ENCODE measurements at places on chromosomes 6 and 20.

- no peak for DNase-seq
Measured at GRCh38 chr6:148493424-148493823, 150.8 kb downstream of the SASH1 start.

DNA sequence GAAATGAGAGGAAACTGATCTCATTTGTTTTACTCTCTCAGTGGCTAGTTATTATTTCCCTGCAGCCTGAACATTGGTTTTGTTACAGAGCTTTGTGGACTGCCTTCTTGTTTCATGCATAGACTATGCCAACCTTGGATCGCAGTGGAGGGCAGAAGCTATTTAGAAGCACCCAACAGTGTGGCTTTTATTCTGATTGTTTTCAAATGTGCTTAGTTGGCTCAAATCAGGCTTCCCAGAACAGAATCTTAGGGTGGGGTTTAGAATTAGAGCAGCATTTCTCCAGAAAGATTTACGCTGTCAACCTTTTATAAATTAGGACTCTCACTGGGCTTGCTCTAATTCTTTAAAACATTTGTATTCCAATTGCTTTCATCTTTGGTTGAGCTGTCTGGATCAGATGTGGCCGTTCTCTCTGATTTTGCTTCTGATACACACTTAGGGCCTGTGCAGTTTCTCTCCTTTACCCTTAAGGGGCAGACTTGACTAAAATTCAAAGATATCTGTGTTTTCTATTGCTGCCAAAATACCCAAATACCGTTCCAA lies 210.3 kb downstream of the BCKDHB start:
- DNase-seq: no peak

GRCh38 chr6:138115877-138116660 lies 8.8 kb upstream of the PERP start:
- peak; percentile 67 for DNase-seq

DNA sequence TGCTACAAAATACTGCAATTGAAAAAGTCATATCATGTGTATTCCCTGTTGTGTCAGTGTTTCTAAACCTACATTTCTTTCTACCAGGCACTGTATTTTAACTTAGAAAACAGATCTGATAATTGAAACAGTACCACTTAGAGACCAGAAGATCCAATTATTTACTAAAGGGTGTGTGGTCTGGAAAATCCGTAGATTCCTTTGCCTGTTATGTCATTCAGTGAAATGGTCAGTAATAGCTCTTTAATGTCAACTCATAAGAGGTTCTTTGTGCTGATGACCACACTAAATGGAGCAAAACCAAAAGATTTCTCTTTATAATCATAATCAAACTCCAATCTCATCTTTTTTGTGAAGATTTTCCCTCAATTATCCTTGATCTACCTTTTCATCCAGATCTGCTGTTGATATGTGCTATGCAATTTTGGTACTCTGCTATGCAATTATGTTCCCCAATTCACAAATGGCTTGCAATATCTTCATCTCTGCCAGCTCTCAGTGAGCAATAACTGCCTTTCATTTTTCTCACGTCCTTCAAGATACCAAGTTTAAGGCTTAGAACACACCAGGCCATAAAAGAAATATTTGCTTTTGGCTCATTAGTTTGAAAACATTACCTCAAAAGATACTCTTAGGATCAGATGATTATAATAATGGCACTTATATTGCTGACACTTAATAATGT lies 165.5 kb downstream of the MOXD1 start:
- DNase-seq: no peak

DNA sequence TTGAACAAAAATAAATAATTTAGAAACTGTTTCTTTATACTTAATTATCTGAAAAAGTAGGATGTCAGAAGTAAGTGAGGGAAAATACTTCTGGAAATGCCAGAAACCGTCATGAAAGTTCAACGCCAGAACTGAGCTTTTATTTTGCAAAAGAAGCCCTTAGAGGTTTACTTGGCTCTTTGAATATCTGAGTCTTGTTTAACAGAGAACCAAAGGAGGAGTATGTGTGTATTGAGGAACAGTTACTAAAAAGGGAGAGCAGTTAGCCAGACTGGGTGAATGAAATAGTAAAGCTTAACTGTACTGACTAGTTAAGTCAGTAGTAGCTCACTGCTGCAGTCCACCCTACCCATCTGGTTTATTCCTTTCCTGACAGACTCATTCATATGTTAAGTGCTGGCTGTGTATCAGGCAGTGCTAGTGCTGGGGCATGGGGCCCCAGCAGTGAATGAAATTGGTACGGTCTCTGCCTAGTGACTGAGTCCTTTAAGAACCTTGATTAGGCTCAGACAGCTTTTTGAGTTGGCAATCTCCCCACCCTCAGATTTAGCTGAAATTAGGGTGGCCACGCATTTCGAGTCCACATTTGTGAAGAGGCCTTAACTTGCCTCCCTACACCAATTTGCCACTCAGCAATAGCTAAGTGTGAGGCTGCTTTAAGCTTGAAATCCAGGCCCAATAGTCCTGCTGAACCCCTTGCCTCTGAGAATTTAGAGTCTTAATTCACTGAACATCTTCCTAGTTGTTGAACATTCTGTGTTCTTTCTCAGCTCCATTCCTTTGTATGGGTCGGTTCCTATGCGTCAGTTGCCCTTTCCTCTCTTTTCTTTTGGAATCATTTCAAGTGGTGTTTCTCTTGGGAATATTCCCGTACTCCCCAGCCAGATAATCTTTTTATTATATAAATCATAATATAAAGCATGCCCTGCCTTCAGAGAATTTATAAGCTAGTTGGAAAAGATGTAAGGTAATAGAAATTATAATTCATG lies 20.2 kb downstream of the MAP3K4 start:
- no peak for DNase-seq

- DNase-seq: no peak
Measured at GRCh38 chr20:15491575-15491974, 1081.7 kb downstream of the KIF16B start.

DNA sequence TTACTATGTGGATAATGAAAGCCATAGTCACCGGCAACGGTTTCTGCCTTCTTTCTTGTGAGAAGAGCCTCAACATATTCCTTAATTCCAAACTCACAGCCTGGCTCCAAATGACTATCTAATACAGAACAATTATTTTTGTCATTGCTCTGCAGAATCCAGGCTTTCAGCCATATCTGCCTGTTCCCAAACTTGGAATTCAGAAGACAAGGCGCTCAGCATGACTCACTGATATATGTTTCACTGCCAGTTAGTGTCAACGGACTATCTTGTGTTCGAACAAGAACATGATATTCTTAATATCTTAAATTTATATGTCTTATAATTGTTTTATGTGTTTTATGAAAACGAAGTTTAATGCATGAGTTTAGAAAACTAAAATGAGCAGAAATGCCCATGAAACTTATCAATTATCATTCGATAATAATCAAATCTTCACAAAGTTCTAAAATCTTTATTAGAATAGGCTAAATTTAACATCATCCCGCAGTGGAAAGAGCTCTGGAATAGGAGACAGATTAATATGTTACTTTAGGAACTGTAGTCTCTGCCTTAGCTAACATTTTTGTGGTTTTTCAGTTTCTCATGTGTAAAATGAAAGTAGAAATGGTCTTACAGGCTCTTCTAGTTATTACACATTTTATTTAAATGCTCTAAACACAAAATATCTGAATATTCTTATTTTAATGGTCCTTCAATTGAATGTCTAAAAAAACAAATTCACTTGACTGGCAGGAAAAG lies 669.3 kb upstream of the GJE1 start:
- DNase-seq: no peak

DNA sequence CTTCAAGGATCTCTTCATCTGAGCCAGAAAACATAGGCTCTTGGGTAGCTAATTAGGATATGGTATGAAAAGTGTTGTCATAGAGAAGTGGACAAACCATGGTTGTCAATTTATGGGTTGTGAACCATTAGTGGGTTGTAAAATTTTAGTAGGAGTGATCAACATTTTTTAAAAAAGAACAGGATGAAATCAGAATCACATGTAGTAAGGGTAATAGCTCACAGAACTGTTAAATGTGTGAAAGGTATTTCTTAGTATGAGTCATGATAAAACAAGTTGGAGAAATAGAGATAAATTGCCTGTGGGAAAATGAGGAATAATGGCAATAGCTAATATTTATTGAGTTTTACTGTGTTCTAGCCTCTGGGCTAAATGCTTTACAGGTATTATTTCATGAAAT lies 113.4 kb downstream of the MAP3K4 start:
- no peak for DNase-seq

- no peak for DNase-seq
Measured at GRCh38 chr6:70241991-70242420, 60.9 kb downstream of the COL9A1 start.

DNA sequence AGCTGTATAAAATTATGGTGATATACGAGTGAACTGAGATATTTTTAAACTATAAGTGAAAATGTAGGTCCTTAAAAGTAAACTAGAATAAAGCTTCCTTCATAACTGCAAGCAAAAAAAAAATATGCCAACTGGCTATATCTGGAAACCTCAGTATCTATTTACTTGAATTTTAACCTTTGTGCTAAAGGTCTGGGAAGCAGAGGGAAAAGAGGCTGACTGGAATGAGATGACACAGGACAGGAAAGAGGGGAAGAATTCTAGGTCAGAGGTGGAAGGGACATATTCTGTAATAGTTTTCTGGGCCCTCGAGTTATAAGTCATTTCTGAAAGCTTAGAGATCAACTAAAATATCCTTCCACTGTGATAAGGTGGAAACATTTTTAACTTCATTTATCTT lies 46.8 kb downstream of the AIG1 start:
- DNase-seq: no peak

DNA sequence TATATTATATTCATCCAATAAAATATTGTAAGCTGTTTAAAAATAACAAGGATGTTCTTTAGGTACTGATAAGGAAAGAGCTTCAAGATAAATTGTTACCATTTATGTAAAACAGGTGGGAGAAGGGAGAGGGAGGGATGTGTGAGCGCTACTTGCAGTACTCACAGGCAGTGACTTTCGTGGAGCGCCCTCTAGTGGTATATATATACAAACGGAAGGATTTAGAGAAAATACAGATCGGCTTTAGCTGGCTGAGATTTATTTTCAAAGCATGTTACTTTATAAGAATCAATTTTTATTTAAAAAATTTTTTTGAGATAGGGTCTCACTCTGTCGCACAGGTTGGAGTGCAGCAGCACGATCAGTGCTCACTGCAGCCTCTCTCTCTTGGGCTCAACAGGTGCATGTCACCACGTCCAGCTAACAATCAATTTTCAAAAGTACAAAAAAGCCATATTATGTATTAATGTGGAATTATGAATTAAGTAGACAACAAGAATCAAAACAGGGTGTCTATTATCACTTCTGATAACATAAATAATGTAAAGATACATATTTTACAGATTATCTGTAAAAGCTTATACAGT lies 3.3 kb upstream of the MOG start:
- DNase-seq: peak; percentile 68

DNA sequence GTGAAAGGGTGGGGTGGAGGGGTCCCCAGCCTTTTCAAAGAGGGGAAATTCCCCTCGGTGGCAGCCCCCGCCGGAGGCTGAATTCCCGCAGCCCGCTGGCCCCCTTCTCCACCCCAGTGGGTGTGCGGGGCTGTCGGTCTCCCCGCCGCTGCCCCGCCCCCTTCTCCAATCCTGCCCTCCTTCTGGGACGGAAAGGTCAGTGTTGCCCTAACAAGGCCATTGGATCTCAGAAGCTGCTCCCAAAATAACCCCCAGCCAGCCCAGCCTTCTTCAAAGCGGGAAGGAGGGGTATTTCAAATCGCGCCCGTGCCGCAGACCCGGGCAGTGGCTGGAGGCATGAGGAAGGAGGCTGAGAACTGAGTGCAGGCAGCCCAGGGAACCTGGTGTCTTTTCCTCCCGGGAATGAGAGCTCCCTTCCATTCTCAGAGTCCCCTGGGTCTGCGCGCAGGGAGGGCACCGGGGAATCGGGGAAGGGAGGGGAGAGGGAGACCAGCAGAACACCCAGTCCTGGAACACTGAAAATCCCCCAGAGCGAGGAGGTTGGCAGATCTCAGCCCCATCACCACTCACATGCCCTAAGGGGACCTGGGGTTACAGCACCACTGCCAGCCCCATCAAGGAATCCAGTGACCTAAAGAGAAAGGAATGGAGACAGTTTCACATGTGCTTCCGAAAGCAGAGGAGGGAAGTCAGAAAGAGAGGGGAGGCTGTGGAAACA lies at the start of gene JPH2:
TSS of gene JPH2 (minus strand) at position 135 of the 718 bp plus-strand sequence. CDS start 483 bp downstream, outside the sequence.
- DNase-seq: no peak

DNA sequence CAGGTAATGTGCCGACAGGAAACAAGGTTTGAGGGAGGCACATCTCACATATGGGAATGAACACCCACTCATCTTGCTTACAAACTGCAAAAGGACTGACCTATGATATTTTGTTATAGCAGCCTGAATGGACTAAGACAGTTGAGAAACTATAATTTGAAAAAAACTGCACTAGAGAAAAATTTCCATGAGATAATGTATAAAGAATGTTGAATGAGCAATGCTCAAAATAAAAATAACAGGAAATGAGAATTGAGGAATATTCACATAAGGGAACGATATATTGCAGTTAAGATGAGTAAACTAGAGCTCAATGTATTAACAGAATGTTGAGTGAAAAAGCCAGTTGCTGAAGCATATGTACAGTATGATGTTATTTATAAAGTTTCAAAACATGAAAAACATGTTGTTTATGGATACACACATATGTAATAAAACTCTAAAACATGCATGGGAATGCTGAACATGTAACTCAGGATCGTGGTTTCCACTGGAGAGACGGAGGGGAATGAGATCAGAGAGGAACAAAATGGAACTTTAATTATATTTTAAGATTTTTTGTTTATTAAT lies 6.3 kb upstream of the TBC1D22B start:
- no peak for DNase-seq

GRCh38 chr6:22098601-22099031 lies 198.2 kb downstream of the PRL start:
- no peak for DNase-seq

DNA sequence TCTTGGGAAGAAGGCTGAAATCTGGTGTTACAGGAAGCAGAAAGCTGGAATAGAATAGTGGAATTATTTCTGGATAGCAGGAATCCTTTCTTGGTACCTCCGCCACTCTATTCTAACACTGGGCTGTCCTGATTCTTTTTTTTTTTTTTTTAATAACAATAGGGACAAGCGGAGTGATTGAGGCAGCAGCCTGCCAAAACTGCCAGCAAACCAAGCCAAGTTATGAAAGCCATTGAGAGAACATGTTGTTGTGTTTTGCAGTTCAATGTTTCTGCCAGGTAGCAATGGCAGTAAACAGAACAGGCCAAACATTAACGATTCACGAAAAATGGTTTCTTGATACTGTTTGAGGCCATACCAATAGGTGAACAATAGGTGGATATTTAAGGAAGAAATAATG lies 47.1 kb downstream of the SLC26A8 start:
- no peak for DNase-seq

- no peak for DNase-seq
Measured at GRCh38 chr6:23016696-23017095, 447.3 kb downstream of the HDGFL1 start.

DNA sequence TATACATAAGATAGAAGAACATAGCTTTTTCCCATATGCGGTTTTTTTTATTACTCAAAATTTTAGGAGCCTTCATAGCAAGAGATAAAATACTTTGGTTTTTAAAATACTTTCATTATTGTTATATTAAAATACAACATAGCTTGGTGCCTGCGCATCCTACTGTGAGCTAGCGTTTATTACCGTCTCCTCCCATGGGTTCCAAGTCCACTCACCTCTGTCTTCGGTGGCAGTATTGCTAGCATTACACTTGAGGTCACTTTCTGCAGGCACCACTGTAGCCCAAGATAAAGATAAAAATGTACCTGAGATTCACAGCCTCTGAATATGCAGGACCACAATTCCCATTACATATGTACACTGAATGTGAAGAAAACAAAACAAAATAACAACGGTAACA lies 326.7 kb downstream of the TPBG start:
- no peak for DNase-seq

GRCh38 chr6:52155791-52156576 lies 30.2 kb upstream of the IL17A start:
- DNase-seq: no peak
